HFFc6 (cell line): ENCODE measurements at places on chromosomes 7 and 10. TPM values are rescaled to one million over a fixed set of nuclear protein-coding genes. Genes with fewer than 3 reads are reported as not detected.

GRCh38 chr7:8201846-8202441 lies 60.0 kb downstream of the ICA1 start:
- H3K4me1 ChIP-seq = no peaks in the 10 kb centered on the region
- H3K27ac ChIP-seq = no peak overlapping the region
- peaks cover 30% of the 10 kb centered on the region for H3K27me3 ChIP-seq
- DNase-seq = no peak
- no peak overlapping the region for H3K4me3 ChIP-seq

DNA sequence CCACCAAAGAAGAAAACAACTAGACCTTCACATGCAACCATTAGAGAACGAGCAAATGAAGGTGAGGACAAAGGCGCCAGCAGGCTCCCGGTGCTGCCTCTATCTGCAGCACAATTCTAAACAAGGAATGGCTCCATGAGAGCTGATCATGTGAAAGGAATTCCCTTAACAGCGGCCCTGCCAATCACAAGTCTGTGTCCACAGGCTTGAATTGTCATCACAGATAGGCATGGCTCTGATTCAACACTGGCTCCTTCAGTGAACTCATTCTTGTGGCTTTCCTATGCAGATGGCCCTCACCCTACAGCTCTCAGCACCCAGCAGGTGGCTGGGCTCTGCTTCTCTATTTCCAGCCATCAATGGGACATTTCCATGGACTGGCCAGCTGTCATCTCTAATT lies 36.2 kb downstream of the LAMB1 start:
- no peak overlapping the region for H3K4me3 ChIP-seq
- peaks cover 32% of the 10 kb centered on the region for H3K36me3 ChIP-seq
- peak; percentile 83 for DNase-seq

DNA sequence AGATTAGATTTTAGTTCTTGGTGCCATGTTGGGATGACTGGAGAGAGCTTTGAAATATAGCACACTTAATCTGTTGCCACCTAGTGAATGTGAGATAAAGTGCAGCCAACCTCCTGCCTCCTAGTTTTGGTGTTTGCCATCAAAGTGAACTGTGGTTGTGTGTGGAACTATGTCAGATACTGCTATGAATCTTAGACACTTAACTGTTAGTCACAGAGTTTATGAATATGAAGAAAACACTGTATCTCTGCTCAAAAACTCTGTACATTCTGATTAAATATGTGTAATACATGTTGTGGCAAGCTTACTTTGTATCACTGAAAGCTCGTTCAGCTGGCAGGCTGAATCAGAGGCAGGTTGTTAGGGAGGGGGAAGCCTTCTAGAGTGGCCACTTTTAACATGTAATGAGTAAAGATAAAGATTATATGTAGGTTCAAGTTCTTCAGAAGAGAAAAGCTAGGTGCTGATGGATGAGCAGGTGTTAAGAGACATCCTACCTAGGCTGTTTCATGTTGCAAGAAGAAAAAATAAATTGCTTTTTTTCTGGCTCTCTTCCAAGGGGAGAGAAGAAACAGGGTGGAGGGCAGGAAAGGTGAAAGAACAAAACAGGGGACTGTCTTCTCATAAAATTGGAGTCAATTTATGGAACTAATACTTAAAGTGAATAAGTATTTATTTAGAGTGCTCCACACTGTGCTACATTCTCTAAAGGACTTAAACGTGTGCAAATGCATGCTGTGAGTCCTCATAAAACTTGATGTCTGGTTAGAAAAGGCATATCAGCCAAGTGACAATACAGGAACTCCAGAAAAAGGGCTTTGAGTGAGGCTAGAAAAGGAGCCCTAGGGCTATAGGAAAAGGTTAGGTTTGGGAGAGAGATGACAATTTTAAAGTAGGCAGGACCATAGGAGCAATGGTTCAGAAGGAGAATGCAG lies 14.1 kb upstream of the LAMB1 start:
- H3K4me3 ChIP-seq = no peak overlapping the region
- H3K27ac ChIP-seq = no peak overlapping the region
- peaks cover 55% of the 10 kb centered on the region for H3K4me1 ChIP-seq
- no peaks in the 10 kb centered on the region for H3K27me3 ChIP-seq

GRCh38 chr10:118106426-118106825 lies 59.7 kb upstream of the RAB11FIP2 start:
- peaks cover 3% of the 10 kb centered on the region; the same call in 1 of the 2 replicates for H3K36me3 ChIP-seq
- H3K4me1 ChIP-seq = no peaks in the 10 kb centered on the region
- no peaks in the 10 kb centered on the region for H3K27me3 ChIP-seq
- no peak overlapping the region for H3K27ac ChIP-seq

DNA sequence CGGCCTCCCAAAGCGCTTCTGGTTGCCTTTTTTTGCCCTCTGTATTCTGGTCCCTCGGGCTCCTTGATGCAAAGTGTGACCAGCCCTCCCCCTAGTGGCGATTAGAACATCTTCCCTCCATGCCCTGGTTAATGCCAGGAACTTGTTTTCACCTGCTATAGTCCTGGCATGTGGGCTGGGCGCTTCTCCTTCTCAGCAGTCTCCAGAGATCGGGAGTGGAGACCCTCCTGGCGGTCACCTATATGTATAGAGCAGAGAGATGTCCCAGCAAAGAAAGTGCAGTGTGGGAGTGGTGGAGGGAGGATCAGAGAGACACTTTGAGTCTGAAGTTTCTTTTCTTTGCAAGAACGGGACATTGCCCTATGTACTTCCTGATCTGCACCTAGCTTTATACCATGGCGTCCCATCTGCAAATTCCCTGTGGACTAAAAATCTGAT lies 264.1 kb downstream of the OTUD1 start:
- no peak overlapping the region for H3K27ac ChIP-seq
- no peaks in the 10 kb centered on the region for H3K36me3 ChIP-seq
- peak; percentile 23 for DNase-seq
- no peak overlapping the region for H3K4me3 ChIP-seq
- no peaks in the 10 kb centered on the region for H3K4me1 ChIP-seq

DNA sequence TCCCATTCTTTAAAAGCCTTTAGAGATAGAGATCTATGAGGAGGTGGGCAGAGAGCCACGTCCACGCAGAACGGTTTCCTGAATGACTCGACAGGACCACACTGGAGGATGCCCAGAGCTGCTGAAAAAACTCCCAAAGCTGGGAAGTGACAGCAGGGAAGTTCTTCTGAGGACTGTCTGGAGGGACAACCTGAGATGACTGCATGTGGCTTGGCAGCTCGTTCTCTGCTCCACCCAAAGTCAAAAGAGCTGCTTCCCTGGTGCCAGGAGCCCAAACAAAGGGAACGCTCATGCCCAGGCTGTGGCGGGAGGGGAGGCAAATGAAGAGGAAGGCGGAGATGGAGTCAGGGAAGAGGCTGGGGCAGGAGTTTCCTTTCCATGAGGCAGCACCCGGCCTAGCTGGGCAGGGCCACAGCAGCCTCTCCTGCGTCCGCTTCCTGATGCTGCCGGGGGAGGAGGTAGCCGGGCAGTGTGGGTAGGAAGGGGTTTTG lies 95.4 kb downstream of the CCDC3 start:
- H3K4me3 ChIP-seq = no peak overlapping the region
- H3K36me3 ChIP-seq = no peaks in the 10 kb centered on the region

GRCh38 chr10:87694011-87694794 lies 34.5 kb downstream of the PAPSS2 start:
- H3K4me3 ChIP-seq = no peak overlapping the region
- peak overlapping the region; percentile 60 for H3K27ac ChIP-seq
- peaks cover 33% of the 10 kb centered on the region for H3K36me3 ChIP-seq

DNA sequence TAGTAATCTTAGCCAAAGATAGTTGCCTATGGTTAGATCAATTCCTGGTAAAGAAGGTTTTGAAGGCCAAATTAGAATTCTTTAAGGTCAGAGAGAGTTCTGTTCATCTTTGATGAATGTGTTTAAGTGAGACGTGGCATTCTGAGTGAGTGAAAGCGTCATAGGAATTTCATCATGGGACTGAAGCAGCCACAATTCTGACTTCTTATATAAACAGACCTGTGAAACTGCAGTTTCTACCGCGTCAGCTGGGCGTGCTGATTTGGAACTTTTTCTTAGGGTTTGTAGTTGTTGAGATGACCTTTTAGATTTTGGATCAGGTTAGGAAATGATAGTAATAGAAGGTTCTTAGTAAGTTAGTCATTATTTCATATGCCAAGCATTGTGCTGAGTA lies 103.8 kb downstream of the CNNM2 start:
- H3K27me3 ChIP-seq = no peaks in the 10 kb centered on the region; the same call in none of the 2 replicates
- H3K36me3 ChIP-seq = no peaks in the 10 kb centered on the region
- DNase-seq = no peak
- H3K27ac ChIP-seq = no peak overlapping the region

DNA sequence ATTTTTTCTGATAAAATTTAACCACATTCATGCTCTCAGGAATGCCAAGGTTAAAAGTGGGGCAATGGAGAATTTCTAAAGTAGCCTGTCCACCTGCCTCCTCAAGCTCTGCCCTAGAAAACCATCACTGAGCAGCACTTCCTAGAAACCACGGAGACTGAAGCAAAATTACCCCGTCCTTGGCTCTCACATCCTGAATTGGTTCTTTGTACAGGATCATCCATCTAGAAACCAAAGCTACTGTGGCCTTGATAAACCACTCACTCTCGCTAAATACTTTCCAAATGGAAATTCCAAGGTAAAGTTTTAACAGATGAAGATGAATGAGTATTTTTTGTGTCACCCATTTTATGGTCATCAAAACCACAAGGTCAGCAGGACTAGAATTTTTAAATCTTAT lies 96.6 kb downstream of the AVL9 start:
- DNase-seq = no peak
- H3K36me3 ChIP-seq = peaks cover 23% of the 10 kb centered on the region
- H3K4me1 ChIP-seq = peaks cover 44% of the 10 kb centered on the region
- H3K27ac ChIP-seq = no peak overlapping the region
- no peaks in the 10 kb centered on the region for H3K27me3 ChIP-seq
- no peak overlapping the region for H3K4me3 ChIP-seq

GRCh38 chr7:117805241-117805640 lies 68.0 kb downstream of the CTTNBP2 start:
- no peaks in the 10 kb centered on the region for H3K27me3 ChIP-seq
- DNase-seq = no peak
- no peaks in the 10 kb centered on the region for H3K36me3 ChIP-seq
- H3K27ac ChIP-seq = no peak overlapping the region
- no peaks in the 10 kb centered on the region for H3K4me1 ChIP-seq

DNA sequence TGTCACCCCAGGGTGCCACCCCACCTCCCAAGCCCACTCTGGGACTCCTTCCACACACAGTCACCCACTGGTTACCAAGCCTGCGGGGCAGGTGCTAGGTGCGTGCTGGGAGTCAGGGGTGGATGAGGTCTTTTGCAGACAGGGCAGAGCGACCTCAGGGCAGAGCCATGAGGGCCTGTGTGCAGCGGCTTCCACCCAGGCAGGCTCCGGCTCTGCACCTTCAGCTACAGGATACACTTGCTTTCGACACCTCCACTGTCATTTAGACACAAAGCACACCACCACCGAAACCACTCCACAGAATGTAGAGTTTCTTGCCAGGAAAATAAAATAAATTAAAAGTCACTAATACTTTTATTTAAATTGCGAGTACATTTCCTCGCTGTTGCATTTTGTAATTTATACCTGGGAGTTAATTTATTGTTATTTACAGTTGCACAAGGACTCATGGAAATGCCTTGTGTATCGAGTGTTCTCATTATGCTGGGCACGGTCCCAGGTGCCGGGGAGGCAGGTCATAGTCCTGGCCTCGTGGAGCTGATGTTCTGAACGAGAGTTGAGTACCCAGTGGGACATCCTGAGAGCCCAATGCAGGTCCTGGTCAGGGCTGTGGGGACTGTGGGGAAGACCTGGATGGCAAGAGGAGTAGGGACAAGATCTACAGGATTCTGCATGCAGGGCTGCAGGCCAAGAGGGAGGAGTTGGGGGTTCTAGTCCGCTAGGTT lies 127.8 kb downstream of the CUX1 start:
- H3K27me3 ChIP-seq = no peaks in the 10 kb centered on the region; the same call in 1 of the 2 replicates
- no peak for DNase-seq
- no peak overlapping the region for H3K4me3 ChIP-seq
- no peak overlapping the region for H3K27ac ChIP-seq

GRCh38 chr7:151729521-151729921 lies 147.4 kb downstream of the PRKAG2 start:
- H3K4me1 ChIP-seq = peaks cover 43% of the 10 kb centered on the region
- no peak overlapping the region for H3K4me3 ChIP-seq
- no peaks in the 10 kb centered on the region for H3K36me3 ChIP-seq
- no peak overlapping the region for H3K27ac ChIP-seq
- no peak for DNase-seq
- no peaks in the 10 kb centered on the region for H3K27me3 ChIP-seq

The TMEM225B gene
- total RNA-seq = 0.24 to 0.55 TPM in 2 of 3 replicates, not detected in the other

The SPDYE8 gene
- total RNA-seq = not detected in 2 replicates

The GNB2 gene
- 279 and 310 TPM in 2 replicates for total RNA-seq

The TMEM213 gene
- not detected in 3 replicates for total RNA-seq

The AGAP4 gene
- total RNA-seq = 4.7 to 7.2 TPM (median 6.1 TPM) in 3 replicates

The C10orf105 gene
- total RNA-seq = not detected in 3 replicates

The LIPN gene
- not detected in 3 replicates for total RNA-seq

The PNLIPRP1 gene
- total RNA-seq = not detected in 3 replicates

The CYP26C1 gene
- total RNA-seq = 0.20 TPM in 1 of 2 replicates, not detected in the other

The AIMP2 gene
- total RNA-seq = 36.2 to 50.1 TPM (median 42.8 TPM) in 3 replicates

The PNLIP gene
- not detected in 3 replicates for total RNA-seq

The PKD2L1 gene
- total RNA-seq = not detected in 2 replicates

The EBLN1 gene
- not detected in 3 replicates for total RNA-seq

The NAPEPLD gene
- 3.9 to 4.3 TPM (median 4.1 TPM) in 3 replicates for total RNA-seq

The PTPN20 gene
- total RNA-seq = not detected in 3 replicates

The USP6NL gene
- 10.0 to 11.4 TPM (median 10.2 TPM) in 3 replicates for total RNA-seq
